Activated T-cell treated with anti-CD3 and anti-CD28 coated beads, Interleukin-2, amount 50 U/mL, for 72 hours (primary cell): ENCODE measurements at places on chromosomes 2 and 18. TPM values are rescaled to one million over a fixed set of nuclear protein-coding genes. Genes with fewer than 3 reads are reported as not detected.

GRCh38 chr2:9821805-9822445, 21.3 kb upstream of the TAF1B start:
- DNase-seq = no peak

DNA sequence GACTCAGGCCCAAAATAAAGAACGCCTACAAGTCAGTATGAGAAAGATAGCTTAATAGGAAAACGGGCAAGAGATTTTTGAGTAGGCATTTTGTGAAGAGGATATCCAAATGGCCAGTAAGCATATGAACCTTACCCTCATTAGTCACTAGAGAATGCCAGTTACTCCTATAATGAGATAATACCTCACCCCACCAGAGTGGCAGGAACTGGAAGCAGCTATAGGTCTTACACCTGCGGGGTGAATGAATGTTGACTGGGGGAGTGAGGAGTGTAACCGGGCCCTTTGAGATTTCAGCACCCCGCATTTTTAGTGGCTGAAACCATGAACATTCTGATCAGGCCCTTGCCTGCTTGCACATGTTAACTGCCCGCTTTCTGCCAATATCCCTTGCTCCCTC, 7.5 kb upstream of the PTPN2 start:
- DNase-seq = no peak

DNA sequence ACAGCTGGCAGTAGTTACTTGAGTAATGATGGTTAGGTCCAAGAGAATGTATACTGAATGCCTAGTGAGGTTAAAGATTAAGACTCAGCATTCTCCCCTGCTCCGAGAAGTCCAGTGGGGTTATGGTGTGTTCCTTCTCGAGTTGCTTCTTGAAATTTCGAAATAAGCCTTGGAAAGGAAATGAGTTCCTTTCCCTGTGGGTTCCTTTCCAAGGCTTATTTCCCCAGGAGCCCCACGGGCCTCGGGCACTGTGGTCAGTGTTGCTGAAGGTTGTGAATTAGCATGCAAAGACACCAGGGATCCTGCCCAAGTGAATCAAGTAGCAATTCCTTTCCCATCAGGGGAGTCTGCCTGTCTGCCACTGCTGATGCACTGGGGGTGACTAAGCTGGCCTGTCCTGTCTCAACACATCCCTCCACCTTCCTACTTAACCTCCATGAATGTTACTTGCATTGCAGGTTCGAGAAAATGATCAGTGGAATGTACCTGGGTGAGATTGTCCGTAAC, 53.6 kb downstream of the HK2 start:
- no peak for DNase-seq

- DNase-seq = no peak
These were observed 19.2 kb downstream of the PMAIP1 start for GRCh38 chr18:59918997-59919396.

DNA sequence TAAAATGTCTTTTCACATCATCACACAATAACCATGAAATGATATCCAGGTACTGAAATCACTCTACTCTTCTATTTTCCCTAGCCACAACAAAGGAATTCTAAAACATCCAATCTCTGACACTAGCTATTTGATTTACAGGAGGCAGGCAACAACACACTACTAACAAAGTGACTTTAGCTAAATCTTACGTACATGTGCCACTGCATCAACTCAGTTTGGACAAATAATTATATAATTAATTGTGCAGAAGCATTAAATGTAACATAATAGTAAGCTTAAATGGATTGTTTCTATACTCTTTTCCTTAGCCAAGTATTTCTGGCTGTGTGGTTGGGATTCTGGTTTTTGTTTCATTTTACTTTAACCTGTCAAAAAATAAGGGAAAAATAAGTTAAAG, 192.4 kb downstream of the AFF3 start:
- DNase-seq = no peak

DNA sequence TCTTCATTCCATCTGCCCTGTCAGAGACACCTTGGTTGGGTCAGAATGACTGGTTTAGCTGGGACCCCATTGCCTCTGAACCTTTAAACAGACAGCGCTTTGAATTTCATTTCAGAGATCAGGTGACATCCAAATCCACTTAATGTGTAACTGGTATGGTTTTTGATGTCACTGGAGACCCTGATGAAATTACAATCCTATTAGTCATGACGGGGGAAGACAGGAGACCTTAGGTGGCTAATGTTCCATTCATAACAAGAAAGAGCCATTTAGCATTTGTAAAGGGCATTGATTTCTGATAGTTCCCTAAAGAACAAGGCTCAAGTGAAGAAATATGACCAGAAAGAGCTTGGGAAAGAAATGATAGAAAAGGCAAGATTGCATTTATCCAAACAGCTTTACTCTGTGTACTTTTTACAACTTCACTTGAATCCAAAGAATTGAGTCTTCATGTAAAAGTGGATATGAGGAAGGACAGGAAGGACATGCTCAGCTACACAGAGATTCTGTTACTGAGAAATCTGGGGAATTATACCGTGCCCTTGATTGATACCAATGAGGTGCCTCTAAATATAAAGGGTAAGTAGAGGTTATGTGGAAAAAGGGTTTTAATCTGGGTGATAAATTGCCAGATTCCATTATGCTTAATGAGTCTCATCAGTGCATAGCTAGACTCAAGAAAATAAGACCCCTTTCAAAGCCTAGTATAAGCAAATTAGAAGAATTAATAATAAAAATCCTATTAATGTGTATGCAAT, 198.2 kb downstream of the NCKAP5 start:
- no peak for DNase-seq

GRCh38 chr2:182148344-182148743, 162.7 kb downstream of the PPP1R1C start:
- DNase-seq = no peak

GRCh38 chr2:112181571-112182290, 43.5 kb downstream of the FBLN7 start:
- DNase-seq = peak; percentile 77

- DNase-seq = no peak
These were observed 45.7 kb downstream of the CCDC102B start for GRCh38 chr18:68843473-68844089.

- DNase-seq = no peak
These were observed 12.0 kb upstream of the CASP8 start for GRCh38 chr2:201248288-201248844.

ASIC4 gene
- 0.30 TPM for total RNA-seq

- no peak for DNase-seq
These were observed 118.6 kb upstream of the LRATD1 start for GRCh38 chr2:14513903-14514302.

IL36G gene
- total RNA-seq = not detected

GRCh38 chr2:39524756-39525635, 87.9 kb upstream of the MAP4K3 start:
- DNase-seq = no peak

TLX2 gene
- total RNA-seq = 2.4 TPM

GATA6 gene
- 0.43 TPM for total RNA-seq

GRCh38 chr2:64760128-64760527, 106.4 kb upstream of the SERTAD2 start:
- DNase-seq = no peak

DNA sequence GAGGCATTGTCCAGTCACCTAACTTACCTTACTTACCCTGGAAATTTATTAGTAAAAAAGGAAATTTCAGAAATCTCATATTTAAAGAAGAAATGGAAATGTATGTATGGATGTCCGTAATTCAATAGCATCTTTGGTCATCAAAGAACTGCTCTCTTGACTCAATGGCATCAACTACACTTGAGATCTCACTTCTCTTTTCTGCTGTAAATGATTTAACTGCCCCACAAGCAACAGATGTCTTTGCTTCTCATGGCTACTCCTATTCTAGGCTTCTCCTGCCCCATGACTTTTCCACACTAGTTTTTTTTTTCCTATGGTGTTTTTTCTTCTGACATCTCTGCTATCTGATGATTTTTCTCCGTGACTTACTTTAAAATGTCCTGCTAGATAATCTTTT, 34.0 kb upstream of the ERMN start:
- no peak for DNase-seq

RNF152 gene
- total RNA-seq = 0.39 TPM

DNA sequence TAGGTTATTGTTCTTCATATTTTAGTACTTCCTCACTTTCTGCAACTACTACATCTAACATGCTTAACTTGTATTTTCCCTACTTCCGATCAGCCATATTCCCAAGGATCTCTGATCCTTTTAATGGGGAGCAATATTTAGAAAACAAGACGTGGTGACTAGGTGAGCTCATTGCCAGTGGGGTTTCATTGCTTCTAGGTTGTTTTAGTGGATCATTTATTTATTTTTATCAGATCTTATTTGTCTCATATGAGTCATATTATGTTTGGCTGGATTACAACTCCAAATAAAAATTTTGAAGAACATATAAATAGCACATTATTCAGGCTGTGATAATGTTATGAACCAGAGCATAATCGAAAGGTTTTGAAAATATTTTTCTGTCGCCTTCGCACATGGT, 480.9 kb upstream of the TMEFF2 start:
- DNase-seq = no peak

DNA sequence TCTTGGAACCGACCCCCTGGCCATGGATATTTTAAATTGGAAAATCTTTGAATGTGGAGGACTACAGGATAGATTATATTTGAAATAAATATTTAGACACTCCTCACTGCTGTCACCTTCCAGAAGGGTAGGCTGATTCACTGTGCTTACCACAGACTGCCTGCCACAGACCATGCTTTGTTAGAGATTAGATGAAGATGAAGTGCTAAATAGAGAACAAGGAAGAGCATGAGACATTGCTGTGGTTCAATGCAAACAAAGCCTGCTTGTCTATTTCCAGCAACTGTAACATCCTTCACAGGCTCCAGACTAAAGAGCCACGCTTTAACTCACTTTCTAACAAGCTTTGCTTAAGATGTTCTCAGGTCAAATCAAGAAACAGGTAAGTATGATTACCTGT, 81.0 kb upstream of the TMEM17 start:
- DNase-seq = no peak

COL4A4 gene
- 0.16 TPM for total RNA-seq

DNA sequence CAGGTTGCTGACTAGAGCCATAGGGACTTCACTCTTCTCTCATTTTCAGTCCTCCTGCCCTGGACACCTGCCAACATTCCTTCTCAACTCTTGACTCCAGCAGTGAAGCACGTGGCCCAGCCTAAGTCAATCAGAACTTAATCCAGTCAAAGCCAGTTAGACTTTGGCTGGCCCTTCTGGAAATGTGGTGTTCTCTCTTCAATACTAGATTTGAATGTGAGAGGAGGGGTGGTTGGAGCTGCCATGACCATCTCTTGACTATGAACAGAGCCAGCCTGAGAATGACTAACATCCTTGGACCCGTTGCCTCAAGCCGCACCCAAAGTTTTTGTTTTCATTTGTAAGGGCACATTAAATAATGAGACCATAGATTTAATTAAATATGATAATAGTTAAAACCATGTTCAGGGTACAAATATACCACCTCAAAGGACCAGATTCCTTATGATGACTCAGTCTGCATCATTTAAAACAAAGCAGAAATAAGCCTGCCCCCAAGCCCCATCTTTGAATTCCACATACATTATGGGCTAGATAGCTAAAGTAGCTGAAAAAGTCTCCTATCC, 49.7 kb upstream of the RASGRP3 start:
- no peak for DNase-seq

DCDC2C gene
- not detected for total RNA-seq

KCTD18 gene
- 23.5 TPM for total RNA-seq

DNA sequence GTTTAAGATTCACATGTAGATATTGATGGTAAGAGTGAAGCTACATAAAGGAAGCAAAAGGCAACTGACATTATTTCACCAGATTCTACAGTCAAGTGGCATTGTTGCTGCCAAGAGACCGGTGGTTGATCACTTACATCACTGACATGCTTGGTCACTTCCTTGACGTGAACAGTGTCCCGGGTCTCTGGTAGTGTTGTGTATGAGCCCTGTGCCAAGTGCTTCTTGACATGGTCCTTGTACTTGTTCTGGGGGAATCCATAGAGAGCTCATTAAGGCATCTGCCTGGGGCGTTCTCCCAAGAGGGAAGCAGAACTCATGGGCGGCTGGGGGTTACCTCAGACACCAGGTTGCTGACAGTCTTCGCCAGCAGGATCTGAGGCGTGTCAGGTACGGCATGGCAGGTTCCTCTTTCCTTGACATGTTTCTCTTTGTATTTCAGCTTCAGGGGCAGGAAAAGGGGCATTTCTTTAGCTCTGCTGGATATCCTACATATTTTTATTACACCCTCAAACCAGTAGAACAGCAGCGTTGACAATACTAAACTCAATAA, 116.2 kb downstream of the RIF1 start:
- no peak for DNase-seq

- DNase-seq = no peak
These were observed 852.0 kb downstream of the BCL11A start for GRCh38 chr2:59701271-59701994.

SLC8A1 gene
- total RNA-seq = 0.58 TPM

DNA sequence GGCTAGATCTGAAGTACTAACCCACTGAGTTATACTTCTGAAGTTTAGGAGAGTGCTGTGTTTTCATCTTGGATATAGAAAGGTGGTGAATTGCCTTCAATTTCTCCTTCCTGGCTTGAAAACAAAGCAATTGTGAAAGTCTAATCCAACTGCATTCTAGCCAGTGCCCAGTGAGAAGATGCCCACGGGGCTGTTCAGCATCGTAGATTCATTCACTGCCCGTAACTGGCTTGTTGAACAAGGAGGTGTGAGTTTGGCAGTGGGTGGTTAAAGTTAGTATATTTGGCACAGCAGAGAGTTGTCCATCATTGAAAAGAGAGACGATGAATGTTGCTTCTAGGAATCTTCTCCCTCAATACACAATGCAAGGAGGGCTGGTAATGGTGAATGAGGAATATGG, 82.3 kb upstream of the RND3 start:
- no peak for DNase-seq

STPG4 gene
- total RNA-seq = not detected

DNA sequence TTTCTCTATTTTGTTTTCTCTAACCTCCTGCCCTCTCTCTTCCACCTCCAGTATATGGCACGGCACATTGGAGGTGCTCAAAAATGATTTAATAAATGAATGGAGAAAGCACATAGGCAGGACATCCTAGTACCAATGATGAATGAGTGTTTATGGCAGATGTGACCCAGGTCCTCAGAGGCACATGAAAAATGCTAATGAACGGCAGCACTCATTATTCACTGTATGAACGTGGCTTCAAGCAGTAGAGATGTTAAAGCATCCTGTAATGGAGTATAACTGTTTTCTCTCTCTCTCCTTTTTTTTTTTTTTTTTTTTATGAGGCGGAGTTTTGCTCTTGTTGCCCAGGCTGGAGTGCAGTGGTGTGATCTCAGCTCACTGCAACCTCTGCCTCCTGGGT, 72.4 kb downstream of the MBP start:
- no peak for DNase-seq

- DNase-seq = no peak
These were observed 29.7 kb downstream of the DGKD start for GRCh38 chr2:233384015-233384414.

VPS54 gene
- 13.2 TPM for total RNA-seq

DNA sequence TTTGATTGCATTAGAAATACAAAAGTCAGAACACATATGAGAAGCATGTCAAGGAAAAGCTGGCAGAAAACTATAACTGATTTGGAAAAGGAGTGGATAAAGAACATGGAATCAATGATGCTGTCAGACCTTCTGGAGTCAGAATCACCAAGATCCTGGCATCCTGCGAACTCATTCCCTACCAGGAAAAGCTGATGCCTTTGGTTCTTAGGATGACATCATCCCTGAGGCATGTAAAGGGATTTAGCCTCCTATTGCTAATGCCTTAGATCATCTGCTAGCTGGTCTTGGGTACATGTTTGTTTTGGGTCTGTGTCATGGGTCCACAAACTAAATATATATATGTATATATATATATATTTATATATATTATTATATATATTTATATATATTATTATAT, 680.7 kb downstream of the EPHA4 start:
- DNase-seq = no peak
